ENCODE measurements at places on chromosomes 7 and 10.

GRCh38 chr7:34544621-34545020, 113.4 kb upstream of the NPSR1 start:
- no peak for DNase-seq

DNA sequence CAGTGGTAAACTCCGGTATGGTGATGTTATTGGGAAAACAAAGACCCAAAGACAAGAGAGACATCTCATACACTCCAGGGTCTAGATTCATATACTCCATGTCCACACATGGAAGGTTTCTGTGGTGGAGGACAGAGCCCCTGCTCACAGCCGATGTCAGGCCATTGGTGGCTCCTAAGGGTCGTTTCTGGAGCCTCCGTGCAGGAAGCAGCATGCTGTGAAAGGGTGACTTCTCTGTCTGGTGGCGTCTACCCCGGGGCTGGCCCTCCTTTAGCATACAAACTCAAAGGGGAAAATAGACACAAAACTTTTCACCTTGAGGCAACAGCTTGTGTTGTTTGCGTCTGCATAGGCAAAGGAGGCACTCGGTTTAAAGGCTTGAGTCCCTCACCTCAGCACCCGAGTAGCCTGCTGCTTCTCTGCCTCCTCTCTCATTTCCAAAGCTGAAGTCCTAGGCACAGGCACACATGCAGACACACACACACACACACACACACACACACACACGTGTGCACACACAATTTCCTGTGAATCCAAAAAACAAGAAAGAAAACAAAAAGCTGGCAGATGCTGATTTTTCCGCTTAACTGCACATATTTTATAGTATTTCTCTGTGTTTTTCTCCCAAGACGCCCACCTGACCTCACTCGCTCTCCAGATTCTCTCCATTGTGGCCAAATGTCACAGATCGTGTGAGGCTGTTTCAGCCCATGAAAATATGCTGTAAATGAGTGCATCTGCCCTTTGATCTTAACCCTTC, 601.4 kb upstream of the MGMT start:
- no peak for DNase-seq

DNA sequence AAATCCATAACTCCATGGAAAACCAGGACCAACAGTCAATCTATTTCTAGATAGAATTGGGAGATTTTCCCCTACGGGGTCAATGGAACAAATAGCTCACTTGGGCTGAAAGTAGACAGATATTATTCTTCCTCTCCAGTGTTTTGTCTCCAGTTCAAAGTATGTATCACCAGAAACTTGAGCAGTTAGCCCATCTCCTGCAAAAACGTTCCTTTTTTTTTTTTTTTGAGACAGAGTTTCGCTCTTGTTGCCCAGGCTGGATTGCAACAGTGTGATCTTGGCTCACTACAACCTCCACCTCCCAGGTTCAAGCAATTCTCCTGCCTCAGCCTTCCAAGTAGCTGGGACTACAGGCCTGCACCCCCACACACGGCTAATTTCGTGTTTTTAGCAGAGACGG, 390.0 kb upstream of the AUTS2 start:
- no peak for DNase-seq

GRCh38 chr7:146115548-146115850, 1.1 kb upstream of the CNTNAP2 start:
- DNase-seq = no peak

GRCh38 chr7:100545360-100546128, 6.5 kb downstream of the AGFG2 start:
- DNase-seq = peak; percentile 72
